ENCODE measurements at places on chromosomes 2 and 18. TPM values are rescaled to one million over a fixed set of nuclear protein-coding genes. Genes with fewer than 3 reads are reported as not detected.

DNA sequence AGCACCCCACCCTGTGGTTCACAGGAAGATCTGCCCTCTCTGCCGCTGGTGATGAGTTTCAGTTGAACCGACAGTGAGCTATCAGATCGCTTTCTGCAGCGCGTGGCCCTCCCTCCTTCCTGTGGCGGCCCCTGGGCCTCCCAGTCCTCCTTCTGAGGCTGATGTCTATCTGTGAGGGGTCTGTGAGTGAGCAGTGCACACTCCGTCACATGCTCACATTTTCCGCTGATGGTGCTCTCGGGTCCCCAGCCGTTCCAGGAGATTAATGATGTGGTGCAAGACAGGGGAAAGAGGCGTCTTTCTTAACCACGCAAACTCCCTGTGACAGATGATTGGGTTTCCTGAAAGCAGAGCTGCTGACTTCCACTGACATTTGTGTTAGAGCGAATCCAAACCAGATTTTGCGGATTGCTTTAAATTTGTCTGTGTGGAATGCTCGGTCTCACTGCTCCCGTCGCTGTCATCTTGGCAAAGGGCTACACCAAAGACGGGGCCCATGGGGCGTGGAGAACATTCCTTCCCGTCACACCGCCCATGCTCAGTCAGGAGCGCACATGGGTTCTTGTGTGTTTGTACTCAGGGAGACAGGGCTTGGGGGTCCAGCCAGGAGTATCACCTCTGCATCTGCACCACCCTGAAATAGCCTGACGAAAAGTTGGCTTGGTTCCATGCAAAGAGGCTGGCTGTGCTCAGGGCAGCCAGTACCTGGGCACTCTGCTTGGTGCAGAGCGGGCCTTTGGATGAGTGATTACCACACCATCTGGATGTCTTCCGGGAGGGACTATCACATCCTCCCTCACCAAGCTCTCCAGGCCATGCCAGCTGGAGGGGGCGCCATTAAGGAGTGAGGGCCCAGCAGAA, 154.7 kb upstream of the HS6ST1 start:
- no peak for DNase-seq

GRCh38 chr18:5295231-5295920, at the start of gene ZBTB14:
Gene ZBTB14 (minus strand): TSS chr18:5295726. CDS start chr18:5293246, 2,480 bp downstream.
- DNase-seq: peak; percentile 71

DNA sequence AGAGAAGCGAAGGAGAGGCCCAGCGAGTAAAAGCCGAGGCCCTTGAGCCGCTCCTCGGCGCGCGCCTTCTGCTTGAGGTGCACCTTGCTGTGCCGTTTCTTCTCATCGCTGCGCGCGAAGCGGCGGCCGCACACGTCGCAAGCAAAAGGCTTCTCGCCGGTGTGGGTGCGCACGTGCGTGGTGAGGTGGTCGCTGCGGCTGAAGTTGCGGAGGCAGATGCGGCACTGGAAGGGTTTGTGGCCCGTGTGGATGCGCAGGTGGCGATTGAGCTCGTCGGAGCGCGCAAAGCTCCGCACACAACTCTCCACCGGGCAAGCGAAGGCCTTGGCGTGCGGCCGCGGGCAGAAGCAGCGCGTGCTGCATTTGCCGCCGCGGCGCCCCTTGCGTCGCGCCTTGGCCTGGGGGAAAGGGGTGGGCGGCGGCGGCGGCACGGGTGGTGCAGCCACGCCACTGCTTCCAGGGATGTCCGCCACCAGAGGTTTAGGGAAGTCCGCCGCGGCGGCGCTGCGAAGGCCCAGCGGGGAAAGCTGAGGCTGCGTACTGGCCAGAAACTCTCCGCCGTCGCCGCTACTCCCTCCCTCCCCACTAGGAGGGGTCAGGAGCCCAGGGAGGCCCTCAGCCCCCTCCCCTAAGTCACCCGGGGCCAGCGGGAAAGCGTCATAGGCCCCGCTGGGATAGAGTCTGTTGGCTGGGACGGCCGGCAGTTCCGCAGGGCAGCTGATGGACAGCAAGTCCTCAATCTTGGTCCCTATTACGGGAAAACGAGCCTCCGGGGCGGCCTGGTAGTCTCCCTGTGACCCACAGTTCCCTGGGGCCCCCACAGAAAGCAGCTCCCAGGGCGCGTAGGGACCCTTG, 1.7 kb downstream of the EGR4 start:
- DNase-seq: no peak

- DNase-seq: no peak
These were observed 51.7 kb upstream of the SMIM21 start for GRCh38 chr18:75478996-75479880.

DNA sequence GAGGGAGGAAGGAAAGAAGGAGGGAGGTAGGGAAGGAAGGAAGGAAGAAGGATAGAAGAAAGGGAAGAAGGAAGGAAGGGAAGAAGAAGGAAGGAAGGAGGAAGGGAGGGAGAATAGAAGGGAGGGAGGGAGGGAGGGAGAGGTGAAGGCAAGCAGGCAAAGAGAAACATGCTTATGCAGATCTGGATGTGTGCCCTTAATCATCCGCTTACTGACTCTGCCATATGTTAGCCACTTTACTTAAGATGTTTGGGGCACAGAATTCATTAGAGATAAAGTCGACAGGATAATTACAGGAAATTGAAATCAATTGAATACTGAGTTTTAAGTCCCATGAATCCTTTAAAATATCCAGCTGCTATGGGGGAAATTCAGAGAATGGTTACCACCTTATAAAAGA, 334.2 kb downstream of the GRB14 start:
- DNase-seq: no peak

DNA sequence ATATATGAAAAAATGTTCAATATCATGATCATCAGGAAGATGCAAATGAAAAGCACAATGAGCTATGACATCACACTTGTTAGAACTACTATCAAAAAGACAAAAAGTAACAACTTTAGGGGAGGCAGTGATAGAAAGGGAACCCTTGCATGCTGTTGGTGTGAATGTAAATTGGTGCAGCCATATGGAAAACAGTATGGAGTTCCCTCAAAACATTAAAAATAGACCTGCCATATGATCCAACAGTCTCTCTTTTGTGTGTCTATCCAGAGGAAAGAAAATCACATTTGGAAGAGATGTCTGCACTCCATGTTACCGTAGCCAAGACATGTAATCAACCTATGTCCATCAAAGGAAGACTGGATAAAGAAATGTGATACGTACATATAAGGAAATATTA, 92.3 kb upstream of the ALKAL2 start:
- no peak for DNase-seq

DNA sequence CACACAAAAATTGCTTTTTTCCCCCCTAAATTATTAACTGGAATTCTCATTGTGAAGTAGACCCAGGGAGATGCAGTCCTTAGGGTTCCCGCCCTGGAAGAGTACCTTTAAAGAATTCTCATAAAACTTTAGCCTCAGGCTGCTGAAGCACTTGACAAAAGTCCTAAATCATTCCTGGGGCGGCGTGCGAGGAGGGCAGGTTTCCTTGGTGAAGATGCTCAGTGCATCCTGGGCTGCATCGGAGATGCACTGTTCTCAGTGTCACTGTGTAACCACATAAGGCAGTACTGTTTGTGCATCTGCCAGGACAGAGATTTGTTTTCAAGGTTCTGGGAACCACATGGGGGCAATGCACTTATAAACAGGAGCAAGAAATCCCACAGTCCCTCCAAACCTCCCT, 62.6 kb downstream of the ZNF236 start:
- DNase-seq: no peak

DNA sequence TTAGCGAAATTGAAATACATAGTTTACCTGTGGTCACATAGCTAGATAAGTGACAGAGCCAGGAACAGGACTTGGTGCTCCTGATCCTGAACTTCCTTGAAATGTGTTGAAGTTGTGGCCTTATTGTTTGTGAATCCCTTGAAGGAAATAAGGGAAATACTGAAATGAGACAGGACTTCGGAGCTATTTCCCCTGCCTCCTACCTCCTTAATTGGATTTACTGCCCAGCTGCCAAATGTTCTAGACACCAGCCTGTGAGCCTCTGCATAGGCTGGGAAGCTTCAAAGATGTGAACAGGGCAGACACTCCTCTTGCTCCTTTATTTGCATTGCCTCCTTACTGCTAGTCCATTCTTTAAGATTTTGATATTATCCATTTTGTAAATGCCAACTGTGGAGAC, 135.2 kb downstream of the PRPF40A start:
- no peak for DNase-seq

The DAW1 gene
- total RNA-seq: not detected

The EFEMP1 gene
- 34.1 TPM for total RNA-seq

DNA sequence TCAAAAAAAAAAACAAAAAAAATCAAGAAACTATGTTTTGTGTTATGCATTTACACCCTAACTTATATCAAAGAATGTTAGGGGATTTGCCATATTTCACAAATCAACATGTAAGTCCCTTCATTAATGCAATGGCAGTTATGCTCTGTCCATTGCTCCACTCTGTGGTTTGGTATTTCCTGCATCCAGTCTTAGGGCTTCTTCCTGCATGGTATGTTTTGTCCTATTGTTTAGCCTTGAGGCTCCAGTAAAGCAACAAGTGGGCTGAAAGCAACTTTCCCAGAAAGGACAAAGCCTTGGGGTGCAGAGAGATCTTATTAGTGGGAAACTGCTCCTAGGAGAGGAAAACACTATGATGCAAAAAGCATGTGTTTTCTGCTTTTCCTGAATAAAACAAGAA, 474.1 kb downstream of the IRS1 start:
- no peak for DNase-seq

DNA sequence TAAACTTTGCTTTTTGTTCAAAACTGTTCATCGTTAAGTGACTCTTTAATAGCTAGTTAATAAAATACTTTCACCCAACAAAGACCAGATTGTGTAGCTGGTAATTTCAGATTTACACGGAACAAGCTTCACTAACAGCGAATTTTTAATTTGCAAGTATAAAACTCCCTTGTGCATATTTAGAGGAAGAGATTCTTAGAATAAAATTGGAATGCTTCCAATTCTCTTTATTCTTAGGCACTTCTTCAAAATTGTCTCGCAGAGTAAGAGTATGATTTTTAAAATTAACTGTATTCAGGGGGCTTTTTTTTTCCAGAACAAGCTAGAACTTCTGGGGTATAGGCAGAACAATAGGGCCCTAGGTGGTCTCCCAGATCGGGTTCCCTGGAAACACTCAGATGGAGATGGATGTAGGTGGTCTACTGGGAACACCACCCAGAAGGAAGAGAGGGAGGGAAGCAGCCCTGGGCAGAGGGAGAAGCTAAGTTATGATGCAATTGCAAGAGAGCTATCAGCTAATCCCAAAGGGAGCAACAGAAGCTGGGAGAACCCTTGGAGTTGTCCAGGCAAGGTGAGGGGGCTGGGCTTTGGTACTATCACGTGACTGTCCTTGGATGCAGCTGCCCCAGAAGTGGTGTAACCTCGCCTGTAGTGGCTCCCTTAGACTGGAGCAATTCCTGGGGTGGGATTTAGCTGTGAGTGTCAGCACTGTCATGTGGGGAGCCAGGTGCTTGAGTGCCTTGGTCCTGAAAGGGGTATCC, 151.7 kb upstream of the ASB18 start:
- no peak for DNase-seq

The GALNT3 gene
- 88.6 TPM for total RNA-seq

The EPHA4 gene
- total RNA-seq: 21.2 TPM

The CYP26B1 gene
- total RNA-seq: 2.1 TPM

GRCh38 chr18:22394428-22394827, 23.3 kb downstream of the CTAGE1 start:
- no peak for DNase-seq

The CLEC4F gene
- 0.11 TPM for total RNA-seq

DNA sequence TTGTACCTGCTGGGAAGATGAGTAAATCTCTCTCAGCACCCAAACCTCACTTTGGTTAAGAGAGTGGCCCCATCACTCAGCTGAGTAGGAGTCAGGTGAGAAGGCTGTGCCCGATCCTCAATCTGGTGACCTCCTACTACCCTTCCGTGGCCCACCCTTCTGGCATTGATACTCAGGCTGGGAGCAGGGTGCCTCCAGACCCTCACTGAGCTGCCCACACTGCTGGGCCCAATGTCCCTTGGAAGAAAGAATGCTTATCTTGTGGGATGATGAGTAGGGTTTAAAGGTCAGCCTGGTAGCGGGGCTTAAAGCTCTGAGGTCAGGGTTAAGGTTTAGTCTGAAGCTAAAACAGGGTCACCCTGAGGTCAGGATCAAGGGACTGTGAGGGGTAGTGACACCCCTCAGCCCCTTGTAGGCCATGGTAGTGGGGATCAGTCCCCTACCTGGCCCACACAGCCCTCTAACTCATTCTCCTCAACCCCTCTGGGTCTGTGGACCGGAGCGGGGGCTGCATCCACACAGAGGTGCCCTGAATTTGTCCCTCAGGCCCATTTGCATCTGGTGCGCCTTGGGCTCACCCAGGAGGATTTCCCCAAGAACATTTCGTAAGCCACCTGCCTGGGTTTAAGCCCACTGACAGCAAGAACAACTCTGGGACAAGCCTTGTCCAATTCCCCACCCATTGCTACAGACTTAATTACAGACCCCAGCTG, 123.8 kb downstream of the CYP26B1 start:
- no peak for DNase-seq

DNA sequence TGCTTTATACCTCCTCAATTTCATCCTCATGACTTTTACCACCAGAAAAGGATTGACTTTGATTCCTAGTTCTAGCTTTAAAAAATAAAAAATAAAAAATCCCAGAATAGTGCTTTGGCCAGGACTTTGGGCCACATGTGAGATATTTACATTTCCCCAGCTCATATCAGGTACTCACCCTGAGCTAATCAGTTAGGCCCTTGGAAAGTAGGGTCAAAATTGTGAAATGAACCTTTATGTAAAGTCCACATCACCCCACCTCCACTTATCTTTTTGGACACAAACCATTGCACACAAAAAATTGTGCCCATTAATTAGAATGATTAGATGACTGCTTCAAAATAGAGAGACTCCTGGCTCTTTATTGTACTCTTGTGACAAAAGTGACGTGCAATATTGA, 17.2 kb downstream of the ME2 start:
- DNase-seq: no peak

GRCh38 chr2:199606193-199606780, 148.5 kb upstream of the SATB2 start:
- DNase-seq: no peak

DNA sequence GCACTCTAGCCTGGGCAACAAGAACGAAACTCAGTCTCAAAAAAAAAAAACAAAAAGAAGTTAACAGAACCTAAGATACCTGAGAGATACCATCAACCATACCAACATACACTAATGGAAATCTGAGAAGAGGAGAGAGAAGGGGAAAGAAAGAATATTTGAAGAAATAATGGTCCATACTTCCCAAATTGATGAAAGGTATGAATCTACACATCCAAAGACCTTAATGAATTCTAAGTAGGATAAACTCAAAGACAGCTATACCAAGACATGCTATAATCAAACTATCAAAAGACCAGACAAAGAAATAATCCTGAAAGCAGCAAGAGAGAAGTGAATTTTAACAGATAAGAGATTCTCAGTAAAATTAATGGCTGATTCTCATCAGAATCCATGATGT, 109.6 kb downstream of the TRABD2A start:
- DNase-seq: no peak

The TUBA4B gene
- not detected for total RNA-seq

The RAMP1 gene
- total RNA-seq: 24.8 TPM

The SCG2 gene
- 2.7 TPM for total RNA-seq
